ENCODE measurements at places on chromosomes 2 and 18. TPM values are rescaled to one million over a fixed set of nuclear protein-coding genes. Genes with fewer than 3 reads are reported as not detected.

- no peak for DNase-seq
These were observed 28.1 kb upstream of the SLC4A10 start for GRCh38 chr2:161596148-161596547.

DNA sequence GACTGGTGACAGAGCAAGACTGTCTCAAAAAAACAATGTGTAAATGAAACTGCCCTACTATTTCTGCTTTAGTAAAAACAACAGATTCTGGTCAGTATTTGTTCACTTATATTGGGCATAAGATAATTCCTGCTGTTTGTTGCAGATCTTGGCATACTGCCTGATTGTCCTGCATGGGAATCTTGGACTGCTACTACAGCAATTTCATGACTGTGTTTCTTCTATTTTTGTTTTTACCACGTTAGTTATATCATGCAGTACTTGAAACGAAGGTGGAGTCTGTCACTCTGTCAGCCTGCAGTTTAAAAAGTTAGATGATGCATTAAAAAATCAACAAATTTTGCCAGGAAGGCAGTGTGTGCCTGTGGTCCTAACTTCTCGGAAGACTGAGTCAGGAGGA lies 14.2 kb upstream of the CLASP1 start:
- DNase-seq: no peak

- no peak for DNase-seq
These were observed 92.3 kb upstream of the SMAD2 start for GRCh38 chr18:48022531-48023329.

- no peak for DNase-seq
These were observed 151.8 kb downstream of the SH3RF3 start for GRCh38 chr2:109280804-109281203.

GRCh38 chr2:926259-926793 lies 24.3 kb upstream of the SNTG2 start:
- no peak for DNase-seq

DNA sequence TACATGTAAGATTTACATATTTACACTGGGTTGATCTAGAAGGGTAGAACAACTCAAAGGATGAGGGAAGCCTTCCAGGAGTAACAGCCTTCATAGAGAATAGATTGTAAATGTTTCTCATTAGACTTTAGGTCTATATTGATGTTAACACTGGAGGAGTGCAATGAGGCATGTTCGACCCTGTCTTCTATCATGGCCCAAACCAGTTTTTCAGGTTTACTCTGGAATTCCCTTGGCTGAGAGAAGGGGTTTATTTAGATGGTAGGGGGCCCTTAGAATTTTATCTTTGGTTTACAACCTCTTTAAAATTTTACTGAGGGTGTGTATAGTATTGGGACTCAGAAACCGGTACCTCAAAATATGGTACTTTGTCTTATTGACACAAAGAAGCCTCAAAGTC lies 634.9 kb upstream of the PIK3C3 start:
- DNase-seq: no peak

- no peak for DNase-seq
These were observed 32.9 kb downstream of the NUP35 start for GRCh38 chr2:183157131-183157530.

GRCh38 chr2:159148901-159149300 lies 137.6 kb downstream of the WDSUB1 start:
- DNase-seq: no peak

DNA sequence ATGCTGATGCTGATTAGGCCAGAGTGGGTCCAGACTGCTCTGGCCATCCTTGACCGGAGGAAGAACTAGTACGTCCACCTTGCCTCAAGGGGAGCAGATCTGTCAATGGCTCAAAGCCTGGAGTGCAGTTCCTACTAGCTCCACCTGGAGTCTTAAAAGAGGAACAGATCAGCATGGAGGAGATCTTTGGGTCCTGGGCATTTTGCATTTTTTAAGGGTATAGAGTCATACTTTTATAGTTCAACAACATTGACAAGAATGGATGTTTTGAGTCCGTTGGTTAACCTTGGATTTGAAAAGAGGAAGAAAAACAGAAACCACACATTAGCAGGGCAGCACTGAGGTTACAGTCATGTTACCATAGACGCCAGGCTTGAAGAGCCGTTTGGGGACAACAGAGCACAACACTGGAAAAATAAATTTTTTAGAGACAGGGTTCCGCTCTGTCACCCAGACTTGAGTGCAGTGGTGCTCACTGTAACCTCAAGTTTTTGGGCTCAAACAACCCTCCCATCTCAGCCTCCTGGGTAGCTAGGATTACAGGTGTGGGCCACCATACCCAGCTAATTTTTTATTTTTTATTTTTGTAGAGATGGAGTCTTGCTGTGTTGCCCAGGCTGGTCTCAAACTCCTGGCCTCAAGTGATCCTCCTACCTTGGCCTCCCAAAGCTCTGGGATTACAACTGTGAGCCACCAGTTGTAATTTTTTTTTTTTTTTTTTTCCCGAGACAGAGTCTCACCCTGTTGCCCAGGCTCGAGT lies 78.5 kb downstream of the PRKCE start:
- no peak for DNase-seq

DNA sequence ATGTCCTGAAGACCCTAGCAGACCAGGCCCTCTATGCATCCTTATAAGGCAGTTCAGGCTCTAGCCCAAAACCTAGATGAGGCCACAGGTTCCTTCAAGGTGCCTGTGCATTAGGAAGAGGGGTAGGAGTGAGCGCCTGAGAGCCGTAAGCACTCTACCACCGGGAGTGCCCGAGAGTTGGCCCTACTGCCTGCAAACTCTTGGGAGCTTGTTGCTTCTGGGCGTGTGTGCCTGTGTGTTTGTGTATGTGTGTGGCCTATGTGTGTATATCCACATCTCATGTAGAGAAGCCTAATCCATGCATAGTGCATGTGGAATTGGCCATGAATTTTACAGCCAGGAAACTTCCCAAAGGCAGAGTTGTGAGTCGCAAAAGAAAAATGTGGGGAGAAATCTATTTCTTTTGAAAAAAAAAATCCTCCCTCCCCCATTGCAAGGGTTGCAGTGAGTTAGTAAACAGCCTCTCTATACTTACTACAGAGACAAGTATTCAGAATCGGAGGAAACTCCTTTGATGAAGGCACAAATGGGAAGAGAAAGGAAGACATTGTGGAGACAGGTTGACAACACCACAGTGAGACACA lies 96.8 kb downstream of the ADD2 start:
- no peak for DNase-seq

- DNase-seq: no peak
These were observed 35.4 kb downstream of the B4GALT6 start for GRCh38 chr18:31648966-31649429.

DNA sequence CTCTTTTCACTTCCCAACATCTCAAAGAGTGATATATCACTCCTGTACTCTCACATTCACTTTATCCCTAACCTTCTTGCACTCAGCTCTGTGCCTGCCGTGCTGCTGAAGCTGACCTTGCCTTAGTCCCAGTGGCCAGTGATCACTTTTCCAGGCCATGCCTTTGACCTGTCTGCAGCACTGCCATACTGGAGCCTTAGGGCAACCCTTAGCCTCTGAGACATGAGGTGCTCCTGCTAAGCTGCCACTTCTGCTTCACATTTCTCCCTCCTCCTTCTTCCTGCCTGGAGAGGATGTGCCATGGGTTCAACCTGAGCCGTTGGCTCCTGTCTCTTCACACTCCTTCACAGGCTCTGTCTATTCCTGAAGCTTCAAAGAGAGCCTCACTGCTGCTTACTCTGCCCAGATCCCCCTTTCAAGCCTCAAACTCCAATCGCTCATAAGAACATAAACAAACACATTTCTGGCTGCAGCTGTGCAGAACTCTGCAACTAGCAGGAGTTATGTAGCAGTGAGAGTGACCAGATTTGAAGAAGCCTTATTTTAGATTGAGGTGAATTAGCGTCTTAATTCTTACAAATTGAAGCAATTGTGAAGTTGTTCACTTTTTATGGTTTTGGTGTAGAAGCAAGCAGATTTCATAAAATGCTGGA lies 716.2 kb upstream of the FANCL start:
- DNase-seq: no peak

GRCh38 chr2:98438190-98439133 lies 6.2 kb upstream of the INPP4A start:
- no peak for DNase-seq

GRCh38 chr2:179201869-179202268 lies 62.8 kb downstream of the SESTD1 start:
- DNase-seq: no peak

GRCh38 chr2:101737478-101738255 lies 40.2 kb downstream of the MAP4K4 start:
- DNase-seq: no peak

DNA sequence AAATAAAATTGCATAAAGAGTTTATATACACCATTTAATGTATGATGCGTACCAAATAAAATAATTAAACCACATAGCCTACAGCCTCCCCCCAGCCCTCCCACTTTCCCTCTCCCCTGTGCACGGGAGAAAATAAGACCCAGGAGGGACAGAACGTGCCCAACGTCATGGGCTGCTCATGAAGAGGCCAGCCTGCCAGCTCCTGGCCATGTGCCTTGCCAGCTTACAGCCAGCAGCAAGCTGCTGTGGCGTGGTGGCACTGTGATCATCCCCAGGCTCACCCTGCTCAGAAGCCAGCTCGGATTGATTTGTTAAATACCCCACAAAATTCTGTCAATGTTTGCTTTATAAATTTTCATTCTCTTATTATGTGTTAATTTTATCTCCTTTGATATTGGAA lies 7.6 kb downstream of the GPR148 start:
- no peak for DNase-seq

GRCh38 chr2:136242687-136243277 lies 124.8 kb upstream of the CXCR4 start:
- DNase-seq: no peak

DNA sequence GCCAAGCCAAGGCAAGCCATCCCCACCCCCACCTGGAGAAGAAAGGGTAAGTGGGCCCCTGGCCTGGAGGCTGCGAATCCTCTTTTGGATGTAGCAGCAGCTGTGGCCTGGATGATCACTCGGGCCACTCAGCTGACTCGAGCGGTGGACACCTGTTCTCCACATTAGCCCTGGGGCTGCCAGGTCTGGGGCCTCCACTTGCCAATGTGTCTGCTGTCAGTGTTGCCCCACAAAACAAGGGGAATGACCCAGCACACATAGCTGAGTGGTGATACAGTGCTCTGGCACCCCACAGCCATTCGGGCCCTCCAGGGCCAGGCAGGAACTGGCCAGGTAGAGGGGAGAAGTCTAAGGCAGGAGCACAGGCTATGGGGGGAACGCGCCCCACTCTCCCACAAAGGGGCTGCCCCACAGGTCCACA lies 2.6 kb downstream of the STK25 start:
- DNase-seq: no peak

GRCh38 chr18:79064228-79064627 lies 5.0 kb upstream of the ATP9B start:
- DNase-seq: no peak

GRCh38 chr2:98457045-98457696 lies 12.5 kb downstream of the INPP4A start:
- no peak for DNase-seq

DNA sequence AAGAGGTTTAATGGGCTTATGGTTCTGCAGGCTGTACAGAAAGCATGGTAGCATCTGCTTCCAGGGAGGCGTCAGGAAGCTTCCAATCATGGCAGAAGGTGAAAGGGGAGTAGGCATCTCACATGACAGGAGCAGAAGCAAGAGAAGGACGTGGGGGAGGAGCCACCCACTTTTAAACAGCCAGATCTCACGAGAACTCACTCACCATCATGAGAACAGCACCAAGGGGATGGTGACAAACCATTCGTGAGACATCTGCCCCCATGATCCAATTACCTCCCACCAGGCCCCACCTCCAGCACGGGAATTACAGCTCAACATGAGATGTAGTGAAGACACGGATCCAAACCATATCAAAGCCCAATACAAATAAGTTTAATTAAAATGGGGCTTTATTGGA lies 113.8 kb downstream of the ATL2 start:
- DNase-seq: no peak

- no peak for DNase-seq
These were observed 55.6 kb upstream of the ACMSD start for GRCh38 chr2:134782792-134783191.

DNA sequence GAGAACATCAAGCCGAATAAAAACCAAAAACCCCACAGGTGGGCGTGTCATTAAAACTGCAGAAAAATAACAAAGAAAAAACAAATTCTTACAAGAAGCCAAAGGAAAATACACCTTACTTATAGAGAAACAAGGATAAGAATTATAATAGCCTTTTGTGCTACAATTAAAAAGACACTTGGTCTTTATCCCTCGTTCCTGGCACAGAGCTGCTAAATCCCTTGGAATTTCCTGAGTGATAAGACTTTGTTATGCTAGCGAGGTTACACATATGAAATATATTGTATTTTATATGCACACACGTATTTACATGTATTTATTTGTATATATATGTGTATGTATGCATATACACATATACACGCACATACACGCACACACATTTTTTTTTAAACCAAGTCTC lies 325.3 kb upstream of the TFPI start:
- no peak for DNase-seq

DNA sequence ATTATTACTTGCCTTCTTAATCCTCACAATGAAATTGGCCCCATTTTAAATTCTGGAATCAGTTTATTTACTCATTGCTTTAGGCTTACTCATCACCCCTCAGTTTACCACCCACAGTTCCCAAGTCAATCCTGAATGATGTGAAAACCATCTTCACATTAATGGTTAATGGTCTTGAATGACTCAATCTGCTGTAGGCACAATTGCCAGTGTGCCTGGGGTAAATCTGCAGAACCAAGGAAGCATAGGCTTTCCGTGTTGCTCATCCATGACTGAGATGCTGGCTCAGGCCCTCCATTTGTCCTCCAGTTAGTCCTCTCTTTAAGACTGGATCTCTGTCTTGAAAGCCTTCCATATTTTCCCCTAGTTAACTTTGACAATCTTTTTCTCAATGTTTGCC lies 164.5 kb downstream of the PMAIP1 start:
- no peak for DNase-seq

GRCh38 chr2:109497911-109498870 lies 115.6 kb downstream of the SEPTIN10 start:
- DNase-seq: no peak

- DNase-seq: no peak
These were observed 29.1 kb upstream of the ALK start for GRCh38 chr2:29950481-29950880.

KRTCAP3 gene
- polyA plus RNA-seq: 1.8 TPM

TNFRSF11A gene
- polyA plus RNA-seq: 2.8 TPM

CXXC1 gene
- polyA plus RNA-seq: 31.3 TPM

RND3 gene
- polyA plus RNA-seq: 45.8 TPM

FIGN gene
- 2.0 TPM for polyA plus RNA-seq

VIT gene
- polyA plus RNA-seq: 4.5 TPM

C1GALT1C1L gene
- 1.0 TPM for polyA plus RNA-seq

NT5C1B gene
- polyA plus RNA-seq: 0.25 TPM

SERPINB4 gene
- not detected for polyA plus RNA-seq

TRIM54 gene
- polyA plus RNA-seq: 105 TPM

TSPYL6 gene
- polyA plus RNA-seq: 0.10 TPM

FTCDNL1 gene
- polyA plus RNA-seq: 1.4 TPM
